ENCODE measurements at places on chromosomes 12 and 14.

GRCh38 chr12:130658145-130658911 is 57.8 kb downstream of the RIMBP2 start:
- DNase-seq, result no peak

DNA sequence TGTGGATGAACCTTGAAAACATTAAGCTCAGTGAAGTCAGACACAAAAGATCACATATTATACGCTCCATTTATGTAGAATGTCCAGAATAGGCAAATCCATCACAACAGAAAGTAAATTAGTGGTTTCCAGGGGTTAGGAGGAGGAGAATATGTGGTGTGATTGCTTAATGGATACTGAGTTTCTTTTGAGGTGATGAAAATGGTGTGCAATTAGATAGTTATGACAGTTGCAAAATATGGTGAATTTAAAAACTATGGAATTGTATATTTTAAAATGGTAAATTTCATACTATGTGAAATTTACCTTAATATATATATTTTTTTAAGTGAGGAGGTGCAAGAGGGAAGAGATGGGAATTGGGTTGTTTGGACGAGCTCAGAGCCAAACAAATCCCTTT is 46.3 kb upstream of the KICS2 start:
- DNase-seq, result no peak

GRCh38 chr12:108875682-108876361 is 4.1 kb upstream of the DAO start:
- DNase-seq, result no peak

GRCh38 chr12:68904351-68904962 is 28.5 kb downstream of the CPM start:
- DNase-seq, result no peak

GRCh38 chr14:95007921-95008320 is 149.4 kb downstream of the DICER1 start:
- DNase-seq, result no peak

GRCh38 chr12:96352161-96352835 is 47.9 kb downstream of the CDK17 start:
- DNase-seq, result no peak

- DNase-seq, result no peak
Observed at GRCh38 chr14:69610874-69611171, 573 bp upstream of the SUSD6 start.

DNA sequence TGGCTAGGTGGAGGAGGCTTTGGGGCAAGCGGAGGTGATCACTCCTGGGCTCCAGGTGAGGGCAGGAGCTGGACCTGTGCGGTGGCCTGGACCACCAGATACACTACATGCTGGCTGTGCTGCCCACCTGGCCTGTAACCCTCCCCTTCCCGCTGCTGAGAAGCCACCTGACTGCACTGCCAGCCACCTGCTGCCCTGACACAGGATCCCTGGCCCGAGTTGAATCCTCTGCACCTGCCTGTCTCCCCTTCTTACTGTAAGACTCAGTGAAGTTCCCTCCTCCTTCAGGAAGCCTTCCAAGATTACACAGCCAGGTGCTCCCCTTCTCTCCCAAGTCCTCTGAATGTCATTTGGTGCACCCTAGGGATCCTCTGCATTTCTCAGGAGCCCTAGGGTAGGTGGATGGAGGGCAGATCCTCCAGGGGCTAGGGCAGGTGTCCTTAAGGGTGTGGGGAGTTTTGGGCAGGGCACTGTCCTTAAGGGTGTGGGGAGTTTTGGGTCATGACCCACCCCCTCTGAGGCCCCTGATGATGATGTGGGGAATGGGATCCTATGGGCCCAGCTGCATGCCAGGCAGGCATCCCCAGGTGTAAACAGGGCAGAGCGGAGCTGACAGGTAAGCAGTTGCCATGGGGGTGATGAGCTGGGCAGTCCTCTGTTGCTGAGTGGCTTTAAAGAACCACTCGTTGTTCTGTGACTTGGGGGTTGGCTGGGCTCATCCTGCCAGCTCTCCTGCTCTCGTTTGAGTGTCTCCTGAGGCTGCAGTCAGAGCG is 6.7 kb upstream of the MTA1 start:
- DNase-seq, result no peak

GRCh38 chr14:83485591-83485990 is 1951.9 kb upstream of the SEL1L start:
- DNase-seq, result no peak

DNA sequence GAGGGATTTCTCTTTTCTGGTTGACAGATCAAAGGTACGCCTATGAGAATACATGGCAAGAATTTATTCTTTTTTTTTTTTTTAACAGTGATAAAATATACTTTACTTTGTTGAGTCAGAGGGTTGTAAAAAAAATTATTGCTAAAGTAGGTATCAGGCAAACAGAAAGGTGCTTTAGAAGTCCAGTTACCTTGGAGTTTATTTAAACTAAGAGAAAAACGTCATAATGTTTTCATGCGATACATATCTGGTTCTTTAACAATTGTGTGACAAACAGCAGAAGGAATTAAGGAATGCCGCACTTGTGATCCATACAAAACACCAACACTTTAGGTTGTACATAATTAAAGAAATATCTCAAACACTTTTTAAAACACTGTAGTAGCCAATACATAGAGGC is 94.2 kb downstream of the BORCS5 start:
- DNase-seq, result no peak
